ENCODE measurements at places on chromosomes 13 and 19.

GRCh38 chr13:21973437-21974125 is 302.7 kb downstream of the FGF9 start:
- no peak for DNase-seq

- DNase-seq, result no peak
Measured at GRCh38 chr13:41398494-41399170, 58.7 kb upstream of the RGCC start.

DNA sequence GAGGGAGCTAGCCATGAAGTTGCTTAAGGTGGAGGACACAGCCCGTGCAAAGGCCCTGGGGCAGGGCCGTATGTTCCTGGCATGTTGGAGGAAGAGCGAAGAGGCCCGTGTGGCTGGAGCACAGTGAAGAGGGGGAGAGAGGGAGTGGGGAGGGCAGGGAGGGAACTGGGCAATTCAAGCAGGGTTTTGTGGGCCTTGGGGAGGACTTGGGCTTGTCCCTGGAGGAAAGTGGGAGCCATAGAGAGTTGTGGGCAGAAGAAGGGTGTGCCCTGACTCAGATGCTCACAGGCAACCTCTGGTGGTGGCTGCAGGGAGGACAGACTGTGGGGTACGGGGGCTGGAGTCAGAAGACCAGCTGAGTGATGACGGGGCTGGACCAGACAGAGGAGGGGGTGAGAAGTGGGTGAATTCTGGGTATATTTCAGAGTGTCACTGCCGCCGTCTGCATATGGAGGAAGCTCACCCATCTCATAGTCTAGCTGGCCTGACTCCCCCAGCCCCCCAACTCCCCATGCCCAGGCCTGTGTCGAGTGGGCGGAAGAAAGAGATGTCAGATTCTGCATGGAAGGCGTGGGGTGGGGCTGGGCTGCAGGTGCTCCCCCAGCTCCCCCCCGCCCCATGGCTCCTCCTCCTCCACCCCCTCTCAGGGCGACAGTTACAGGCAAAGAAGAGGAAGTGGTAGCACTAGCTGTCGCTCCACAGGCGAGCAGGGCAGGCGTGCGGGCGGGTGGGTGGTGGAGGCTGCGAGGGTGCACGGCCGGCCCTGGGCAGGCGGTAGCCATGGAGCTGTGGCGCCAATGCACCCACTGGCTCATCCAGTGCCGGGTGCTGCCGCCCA is at the start of gene VAV1:
Gene VAV1 (plus strand): TSS at position 681 of the 838 bp plus-strand sequence. CDS start 100 bp downstream, at position 781.
- DNase-seq, result no peak

DNA sequence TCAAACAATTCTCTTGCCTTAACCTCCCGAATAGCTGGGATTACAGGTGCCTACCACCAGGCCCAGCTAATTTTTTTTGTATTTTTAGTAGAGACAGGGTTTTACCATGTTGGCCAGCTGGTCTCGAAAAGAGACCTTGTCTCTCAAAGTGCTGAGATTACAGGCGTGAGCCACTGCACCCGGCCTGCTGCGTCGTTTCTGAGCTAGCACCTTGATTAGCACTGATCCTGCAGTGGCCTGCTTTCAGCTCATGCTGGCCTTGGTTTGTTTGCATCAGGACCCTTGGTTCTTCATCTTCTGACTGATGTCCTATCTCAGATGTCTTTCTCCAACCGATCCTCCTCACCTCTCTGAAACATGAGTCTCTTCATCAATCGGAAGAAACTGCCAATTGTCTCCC is 4.9 kb upstream of the TFDP1 start:
- DNase-seq, result no peak

DNA sequence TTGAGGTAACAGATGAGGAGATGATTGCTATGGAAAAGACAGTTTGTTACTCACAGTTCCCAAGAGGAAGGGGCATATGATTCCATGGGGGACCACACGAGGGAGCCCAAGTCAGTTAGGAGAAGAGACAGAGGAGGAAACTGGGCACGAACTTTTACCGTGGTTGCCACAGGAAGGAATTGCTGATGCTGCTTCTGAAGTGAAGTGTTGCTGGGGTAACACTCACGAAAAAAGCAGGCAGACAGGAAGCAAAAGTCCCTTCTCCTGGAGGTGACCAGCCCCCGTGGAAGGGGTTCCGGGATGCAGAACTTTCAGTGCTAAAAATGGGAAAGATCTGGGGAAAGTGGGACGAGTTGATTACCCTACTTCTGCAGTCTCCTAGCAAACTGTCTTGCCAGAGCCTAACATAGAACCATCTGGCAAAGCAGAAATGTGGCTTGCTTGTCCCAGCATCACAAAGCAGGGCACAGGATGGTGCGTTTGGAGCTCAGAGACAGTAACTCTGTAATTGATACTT is 35.4 kb upstream of the MAP3K10 start:
- no peak for DNase-seq

GRCh38 chr13:105956921-105957320 is 578.5 kb downstream of the EFNB2 start:
- no peak for DNase-seq

DNA sequence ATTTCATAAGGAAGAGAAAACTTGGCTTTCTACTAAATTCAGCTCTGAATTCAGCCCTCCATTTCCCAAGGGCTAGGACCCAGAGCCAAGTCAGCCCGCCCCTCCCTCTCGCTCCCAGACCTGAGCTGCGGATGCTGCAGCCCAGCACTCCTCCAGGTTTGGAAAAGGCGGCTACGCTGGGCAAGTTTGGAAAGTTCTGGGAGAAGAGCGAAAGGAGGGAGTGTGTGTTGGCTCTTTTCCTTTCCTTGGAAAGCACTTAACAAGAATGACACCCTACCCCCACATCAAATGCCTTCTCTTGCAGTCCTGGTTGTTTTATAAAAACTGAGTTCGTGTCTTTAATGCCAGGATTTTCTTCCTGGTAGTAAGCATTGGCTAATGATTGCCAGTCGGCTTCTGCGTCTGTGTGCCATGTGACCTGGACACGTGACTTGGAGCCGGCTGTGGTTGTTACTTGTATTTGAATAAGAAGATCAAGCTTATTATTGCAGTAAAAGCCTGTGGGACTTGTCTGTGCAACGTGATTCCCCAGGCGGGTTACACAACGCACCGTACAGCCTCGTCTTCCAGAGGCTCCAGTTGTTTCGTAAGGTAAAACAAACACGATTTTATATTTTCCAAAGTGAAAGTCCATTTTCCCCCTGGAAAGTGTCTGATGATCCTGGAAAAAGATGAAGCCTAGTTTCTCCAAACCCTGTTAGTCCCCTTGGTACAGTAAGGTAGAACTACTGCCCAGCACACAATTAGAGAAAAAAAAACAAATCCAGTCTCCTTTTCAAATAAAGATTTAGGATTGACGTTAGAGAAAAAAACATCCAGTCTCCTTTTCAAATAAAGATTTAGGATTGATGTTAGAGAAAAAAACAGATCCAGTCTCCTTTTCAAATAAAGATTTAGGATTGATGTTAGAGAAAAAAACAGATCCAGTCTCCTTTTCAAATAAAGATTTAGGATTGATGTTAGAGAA is 26.8 kb upstream of the UBE2L5 start:
- peak; percentile 83 for DNase-seq

GRCh38 chr19:49534632-49535385 is 7.0 kb downstream of the RCN3 start:
- no peak for DNase-seq

- DNase-seq, result no peak
Measured at GRCh38 chr13:51313619-51314018, 25.9 kb upstream of the SERPINE3 start.

GRCh38 chr19:18452386-18452785 is 14.5 kb upstream of the ISYNA1 start:
- DNase-seq, result no peak
